GM12891 (cell line): ENCODE measurements at places on chromosomes 2 and 18.
A peak's percentile ranks its signal among the peaks of the same experiment; 100 is the strongest.

GRCh38 chr2:43676322-43677050, at the start of gene C1GALT1C1L:
TSS of gene C1GALT1C1L (minus strand) at chr2:43676429. CDS start at chr2:43676322, 107 bp downstream.
- peak; percentile 8 for DNase-seq

DNA sequence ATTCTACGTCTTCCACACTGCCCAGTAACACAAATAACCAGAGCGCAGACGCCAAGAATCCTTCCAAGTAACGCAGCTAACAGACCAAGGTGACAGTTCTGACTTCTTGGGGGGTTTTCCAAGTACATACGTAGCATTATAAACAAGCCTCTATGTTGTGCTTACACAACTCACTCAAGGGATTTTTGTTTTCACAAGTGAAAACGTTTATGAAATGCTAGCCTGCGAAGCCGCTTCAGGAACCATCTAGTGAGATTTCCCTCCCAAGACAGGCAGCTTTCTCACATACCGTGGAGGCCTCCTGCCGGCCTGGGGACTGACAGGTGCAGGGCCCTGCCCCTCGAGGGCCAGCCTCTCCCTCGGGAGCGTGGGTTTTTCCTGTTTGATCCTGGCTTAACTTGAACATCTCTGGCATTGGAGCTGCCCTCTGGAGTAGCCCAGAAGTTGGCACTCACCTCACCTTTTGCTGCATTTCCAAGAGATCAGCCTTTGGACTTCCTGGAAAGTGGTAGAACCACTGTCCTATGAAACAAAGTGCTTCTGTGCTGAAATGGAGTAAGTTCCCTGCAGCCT, 151.1 kb downstream of the MBP start:
- no peak for DNase-seq

GRCh38 chr2:30464544-30465170, 17.6 kb downstream of the LCLAT1 start:
- DNase-seq = no peak

- DNase-seq = no peak
These were observed 130.4 kb upstream of the NDUFV2 start for GRCh38 chr18:8972116-8972515.

DNA sequence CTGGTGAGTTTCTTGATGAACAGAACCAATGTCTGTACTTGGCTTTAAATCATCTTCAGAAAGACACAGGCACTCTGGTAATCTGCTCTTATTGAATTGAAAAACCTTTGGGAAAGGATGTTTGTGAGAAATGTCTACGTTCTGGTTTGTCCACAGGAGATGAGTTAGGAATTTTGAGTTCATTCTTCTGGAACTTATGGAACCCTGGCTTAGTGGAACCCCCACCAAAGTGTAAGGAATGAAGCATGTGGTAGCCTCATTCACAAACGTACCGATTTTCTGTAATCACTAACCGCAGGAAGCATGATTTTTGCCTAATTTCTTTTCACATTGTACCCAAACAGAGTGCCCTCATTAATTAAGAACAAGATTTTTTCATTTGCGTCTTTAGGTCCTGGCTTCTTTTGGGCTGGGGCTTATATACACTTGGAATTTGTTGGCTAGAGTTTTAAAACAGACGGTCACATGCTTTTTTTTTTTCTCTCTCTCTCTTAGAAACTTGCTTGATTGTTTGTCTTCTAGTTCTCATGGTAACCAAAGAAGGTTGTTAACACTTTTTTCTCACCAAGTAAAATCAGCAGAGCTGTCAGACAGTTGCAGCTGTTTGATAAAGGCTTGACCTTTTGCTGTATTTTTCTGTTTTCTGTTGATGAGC, 314.1 kb upstream of the THUMPD2 start:
- no peak for DNase-seq

DNA sequence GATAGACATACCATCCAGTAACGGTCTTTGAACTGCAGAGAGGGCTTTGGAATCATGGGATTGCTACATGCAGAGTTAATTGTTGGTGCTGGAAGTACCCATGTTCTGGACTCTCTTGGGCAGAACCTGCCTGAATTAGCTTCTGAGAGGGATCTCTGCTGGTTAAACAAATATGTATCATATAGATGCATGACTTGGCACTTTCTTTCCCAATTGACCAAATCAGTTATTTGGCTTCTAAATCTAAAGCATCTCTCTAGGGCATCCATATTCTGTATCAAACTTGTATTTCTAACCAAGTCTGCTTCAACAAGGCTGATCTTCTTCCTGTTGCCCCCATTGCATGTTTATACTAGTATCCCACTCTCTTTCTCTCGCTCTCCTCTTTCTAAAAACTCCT, 336.7 kb upstream of the CELF4 start:
- no peak for DNase-seq

DNA sequence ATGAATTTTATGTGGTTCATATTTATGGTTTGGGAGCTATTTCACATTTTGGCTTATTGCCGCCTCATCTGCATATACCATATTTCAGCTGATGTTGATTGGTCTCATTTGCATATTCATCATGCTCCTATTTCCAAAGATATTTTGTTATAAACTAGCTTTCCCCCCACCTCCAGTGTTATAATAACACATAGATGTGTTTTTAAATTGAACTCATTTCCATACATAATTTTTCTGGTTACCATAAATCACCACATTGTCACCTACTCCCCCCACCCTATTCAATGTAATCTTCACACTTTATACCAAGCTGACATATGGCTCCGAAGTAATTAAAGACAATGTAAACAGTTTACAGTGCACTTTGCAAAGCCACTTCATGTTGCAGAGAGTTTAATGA, 101.2 kb downstream of the FSHR start:
- no peak for DNase-seq
